Tibial nerve (tissue), 4 donors: ENCODE measurements at places on chromosomes 13 and 19. TPM values are rescaled to one million over a fixed set of nuclear protein-coding genes. Genes with fewer than 3 reads are reported as not detected.
A peak's percentile ranks its signal among the peaks of the same experiment; 100 is the strongest.

GRCh38 chr19:10222201-10222890 lies 8.8 kb downstream of the S1PR2 start:
- H3K4me1 ChIP-seq = no peaks in the 10 kb centered on the region
- H3K27me3 ChIP-seq = no peaks in the 10 kb centered on the region
- H3K36me3 ChIP-seq = peaks cover 45% of the 10 kb centered on the region

GRCh38 chr19:5832527-5833216 lies 6.8 kb downstream of the FUT6 start:
- peaks cover 19% of the 10 kb centered on the region for H3K4me1 ChIP-seq
- no peak overlapping the region for H3K27ac ChIP-seq
- H3K36me3 ChIP-seq = no peaks in the 10 kb centered on the region
- DNase-seq = no peak

DNA sequence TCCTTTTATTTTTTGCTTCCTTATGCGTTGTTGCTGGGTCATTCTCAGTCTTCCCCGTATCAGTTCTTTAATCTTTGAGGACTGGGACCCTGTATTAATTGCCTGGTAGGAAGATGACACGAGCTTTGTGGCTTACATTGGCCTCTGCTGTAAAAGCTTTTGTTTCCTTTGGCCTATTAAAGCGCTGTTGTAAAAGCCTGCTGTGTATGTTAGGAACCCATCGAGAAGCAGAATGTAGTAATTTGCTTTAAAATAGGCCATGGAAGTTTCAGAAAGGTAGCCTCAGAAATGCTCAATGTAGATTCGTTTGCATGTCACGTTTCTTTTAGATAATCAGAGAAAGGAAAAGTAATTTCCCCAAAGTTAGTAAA lies 257.5 kb upstream of the STARD13 start:
- peaks cover 47% of the 10 kb centered on the region for H3K4me1 ChIP-seq
- DNase-seq = no peak
- no peaks in the 10 kb centered on the region for H3K27me3 ChIP-seq
- peak overlapping the region; percentile 95 for H3K27ac ChIP-seq
- no peaks in the 10 kb centered on the region for H3K36me3 ChIP-seq

GRCh38 chr13:77660841-77661250 lies 36.6 kb upstream of the SLAIN1 start:
- H3K36me3 ChIP-seq = no peaks in the 10 kb centered on the region
- no peak for DNase-seq
- H3K4me3 ChIP-seq = no peak overlapping the region
- no peaks in the 10 kb centered on the region for H3K27me3 ChIP-seq

TNFSF13B gene
- 0.44 TPM for total RNA-seq

GRCh38 chr19:28238270-28238820 lies 974.6 kb downstream of the UQCRFS1 start:
- no peaks in the 10 kb centered on the region for H3K36me3 ChIP-seq
- no peak overlapping the region for H3K4me3 ChIP-seq
- H3K27ac ChIP-seq = no peak overlapping the region
- H3K4me1 ChIP-seq = no peaks in the 10 kb centered on the region

NPHS1 gene
- not detected for total RNA-seq

DNA sequence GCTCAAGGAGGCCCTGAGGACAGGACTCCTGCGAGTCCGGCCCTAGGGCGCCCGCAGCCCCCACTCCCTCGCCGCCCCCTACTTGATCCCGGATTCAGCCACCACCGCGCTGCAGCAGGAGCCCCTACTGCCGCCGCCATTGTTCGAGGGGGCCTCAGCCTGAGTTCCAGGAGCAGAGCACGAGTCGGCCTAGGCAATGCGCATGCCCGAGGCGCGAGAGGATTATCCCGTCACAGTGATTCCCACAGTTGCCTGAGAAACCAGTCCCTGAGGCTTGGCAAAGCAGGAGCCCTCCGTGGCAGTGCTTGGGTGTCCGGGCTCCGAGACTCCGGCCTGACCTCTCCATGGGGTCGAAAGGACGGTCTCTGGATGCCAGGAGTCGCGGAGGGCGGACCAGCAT lies 68.4 kb upstream of the ZNF420 start:
- no peak overlapping the region for H3K4me3 ChIP-seq
- H3K4me1 ChIP-seq = no peaks in the 10 kb centered on the region
- no peak overlapping the region for H3K27ac ChIP-seq
- DNase-seq = no peak
- H3K27me3 ChIP-seq = no peaks in the 10 kb centered on the region
- H3K36me3 ChIP-seq = no peaks in the 10 kb centered on the region

DNA sequence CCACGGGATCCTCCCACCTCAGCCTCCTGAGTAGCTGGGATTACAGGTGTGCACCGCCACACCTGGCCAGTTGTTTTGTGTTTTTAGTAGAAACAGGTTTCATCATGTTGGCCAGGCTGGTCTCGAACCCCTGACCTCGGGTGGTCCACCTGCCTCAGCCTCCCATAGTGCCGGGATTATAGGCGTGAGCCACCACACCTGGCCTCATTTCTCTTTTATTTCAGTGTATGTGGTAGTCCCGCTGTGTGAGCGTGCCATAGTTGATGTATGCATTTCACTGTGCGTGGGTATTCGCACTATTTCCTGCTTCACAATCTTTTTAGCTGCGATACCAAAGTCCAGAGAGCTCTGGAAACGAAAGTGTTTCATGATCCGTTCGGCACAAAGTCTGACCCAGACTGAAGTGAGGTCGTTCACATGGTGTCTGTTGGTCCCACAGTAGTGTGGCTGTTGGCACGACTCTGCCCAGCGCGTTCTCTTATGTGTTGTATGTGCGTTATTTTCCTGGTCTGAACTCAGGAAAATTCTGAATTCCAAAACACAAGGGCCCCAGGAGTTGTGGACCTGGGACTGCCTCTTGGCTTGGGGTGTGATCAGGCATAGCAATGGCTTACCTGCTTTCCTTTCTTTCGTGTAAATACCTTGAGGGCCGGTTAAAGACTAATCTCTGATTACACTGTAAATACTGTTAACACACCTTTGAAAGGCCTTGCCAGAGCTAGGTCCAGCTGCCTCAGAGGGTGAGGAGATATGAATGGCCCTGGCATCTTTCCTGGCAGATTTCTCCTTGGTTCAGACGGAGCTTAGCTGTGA lies 8.6 kb downstream of the EPN1 start:
- peaks cover 31% of the 10 kb centered on the region for H3K36me3 ChIP-seq
- DNase-seq = no peak

TEX26 gene
- not detected for total RNA-seq

GRCh38 chr13:99264051-99264450 lies 5.9 kb upstream of the GPR18 start:
- H3K4me3 ChIP-seq = no peak overlapping the region
- H3K27me3 ChIP-seq = no peaks in the 10 kb centered on the region
- no peak overlapping the region for H3K27ac ChIP-seq
- no peaks in the 10 kb centered on the region for H3K4me1 ChIP-seq
- H3K36me3 ChIP-seq = no peaks in the 10 kb centered on the region

DNA sequence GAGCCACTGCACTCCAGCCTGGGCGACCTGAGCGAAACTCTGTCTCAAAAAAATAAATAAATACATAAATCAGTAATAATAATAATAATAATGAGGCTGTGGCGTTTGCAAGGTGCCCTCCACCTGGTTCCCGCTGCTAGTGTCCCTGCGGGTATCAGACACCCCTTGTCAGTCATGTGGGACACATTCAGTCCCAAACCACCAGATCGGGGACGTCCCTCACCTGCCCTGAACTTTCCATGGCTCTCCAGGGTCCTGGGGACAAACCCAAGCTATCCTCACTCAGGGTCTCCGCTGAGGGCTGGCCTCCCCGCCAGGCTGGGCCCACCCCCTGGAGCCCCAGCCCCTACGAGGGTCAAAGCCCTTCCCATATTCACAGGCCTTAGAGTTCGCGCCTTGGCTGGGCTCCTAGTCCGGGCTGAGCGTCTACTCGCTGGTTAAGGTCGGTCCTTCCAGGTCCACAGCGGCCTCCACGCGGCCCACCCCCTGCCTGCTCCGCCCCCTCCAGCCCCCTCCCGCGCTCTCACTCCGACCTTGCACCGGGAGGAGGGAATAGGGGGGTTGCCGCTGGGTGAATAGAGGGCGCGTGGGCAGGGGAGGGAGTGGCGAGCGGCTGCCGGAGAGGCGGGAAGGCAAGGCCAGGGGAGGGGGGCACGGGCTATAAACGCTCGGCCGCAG lies 349 bp upstream of the KISS1R start:
- H3K4me3 ChIP-seq = peak overlapping the region; percentile 26
- H3K4me1 ChIP-seq = peaks cover 36% of the 10 kb centered on the region
- H3K27me3 ChIP-seq = peaks cover 3% of the 10 kb centered on the region

DNA sequence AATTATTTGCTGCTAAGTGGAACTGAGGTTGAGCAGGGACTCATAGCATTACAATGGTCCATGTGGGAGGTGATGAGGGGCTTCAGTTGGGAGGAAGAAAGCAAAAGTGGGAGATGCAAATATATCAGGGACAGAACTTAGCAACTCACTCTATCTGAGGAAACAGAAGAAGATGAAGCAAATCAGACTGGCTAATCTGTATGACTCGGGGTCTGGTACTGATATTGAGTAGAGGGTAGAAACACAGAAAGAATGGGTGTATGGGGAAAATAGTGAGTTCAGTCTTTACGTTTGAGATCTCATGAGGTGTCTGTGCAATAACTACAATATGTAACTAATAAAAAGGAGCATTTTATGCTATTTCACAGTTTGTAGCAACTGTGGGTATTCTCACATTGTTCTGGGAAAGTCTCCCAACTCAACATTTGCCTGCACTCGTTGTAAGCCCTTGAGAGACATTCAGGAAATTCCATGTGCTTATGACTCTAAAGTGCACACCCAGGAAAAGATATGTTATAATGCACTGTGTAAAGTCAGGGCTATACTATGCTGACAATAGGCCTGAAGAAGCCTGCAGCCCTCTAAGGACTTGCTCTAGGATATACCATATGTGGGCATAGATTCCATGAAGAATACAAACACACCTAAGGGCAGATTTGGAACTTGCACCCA lies 183.5 kb downstream of the SPRY2 start:
- H3K4me1 ChIP-seq = no peaks in the 10 kb centered on the region
- H3K27me3 ChIP-seq = no peaks in the 10 kb centered on the region
- no peak overlapping the region for H3K27ac ChIP-seq
- DNase-seq = no peak

CPAMD8 gene
- total RNA-seq = 9.8 TPM

DNA sequence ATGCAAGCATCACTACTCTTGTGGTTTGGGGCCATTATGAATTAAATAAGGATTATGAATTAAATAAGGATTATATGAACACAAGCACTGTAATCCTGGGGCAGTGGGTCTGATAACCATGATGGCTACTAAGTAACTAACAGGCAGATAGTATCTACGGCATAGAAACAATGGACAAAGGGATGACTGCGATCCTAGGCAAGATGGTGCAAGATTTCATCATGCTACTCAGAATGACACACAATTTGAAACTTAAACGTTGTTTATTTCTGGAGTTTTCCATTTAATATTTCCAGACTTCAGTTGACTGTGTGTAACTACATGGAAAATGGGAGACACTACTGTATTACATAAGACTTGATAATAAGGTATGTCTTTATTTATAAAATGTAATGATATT lies 15.1 kb downstream of the KCNRG start:
- DNase-seq = no peak
- H3K36me3 ChIP-seq = no peaks in the 10 kb centered on the region
- no peak overlapping the region for H3K27ac ChIP-seq
- no peaks in the 10 kb centered on the region for H3K4me1 ChIP-seq
- H3K27me3 ChIP-seq = no peaks in the 10 kb centered on the region

GRCh38 chr19:16338470-16339360 lies 14.1 kb downstream of the KLF2 start:
- no peaks in the 10 kb centered on the region for H3K36me3 ChIP-seq
- H3K27me3 ChIP-seq = no peaks in the 10 kb centered on the region
- no peak for DNase-seq

- no peaks in the 10 kb centered on the region for H3K27me3 ChIP-seq
- no peak for DNase-seq
- H3K4me1 ChIP-seq = no peaks in the 10 kb centered on the region
- no peak overlapping the region for H3K27ac ChIP-seq
Measured at GRCh38 chr13:54029720-54030119, 1001.1 kb downstream of the OLFM4 start.

GRCh38 chr19:39423258-39424086 lies 11.0 kb downstream of the PLEKHG2 start:
- H3K27ac ChIP-seq = peak overlapping the region; percentile 36
- peaks cover 67% of the 10 kb centered on the region for H3K36me3 ChIP-seq
- no peaks in the 10 kb centered on the region for H3K27me3 ChIP-seq
- DNase-seq = no peak

DNA sequence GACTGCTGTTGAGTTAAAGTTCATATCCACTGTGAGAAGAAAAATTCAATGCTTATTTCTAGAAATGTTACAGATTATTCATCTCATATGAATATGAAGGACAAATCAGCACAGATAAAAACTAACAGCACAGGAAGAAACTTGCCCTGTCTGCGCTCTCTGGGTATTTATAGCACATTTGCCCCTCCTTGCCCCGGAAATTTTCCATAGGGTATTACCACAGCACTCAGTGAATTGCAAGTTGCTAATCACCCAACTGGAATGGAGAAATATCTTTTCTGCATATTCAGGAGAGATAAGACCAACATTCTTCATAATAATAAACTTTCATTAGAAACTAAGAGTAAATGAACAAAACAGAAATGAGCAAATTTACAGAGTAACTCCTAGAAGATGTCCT lies 318.0 kb upstream of the KLF12 start:
- no peak overlapping the region for H3K4me3 ChIP-seq
- DNase-seq = no peak
- no peaks in the 10 kb centered on the region for H3K36me3 ChIP-seq
- H3K27me3 ChIP-seq = no peaks in the 10 kb centered on the region
- H3K4me1 ChIP-seq = no peaks in the 10 kb centered on the region
- no peak overlapping the region for H3K27ac ChIP-seq

- H3K4me3 ChIP-seq = no peak overlapping the region
- no peak for DNase-seq
- peaks cover 2% of the 10 kb centered on the region for H3K27me3 ChIP-seq
- peaks cover 10% of the 10 kb centered on the region for H3K4me1 ChIP-seq
Measured at GRCh38 chr19:13277104-13277809, 127.0 kb downstream of the IER2 start.

- no peaks in the 10 kb centered on the region for H3K27me3 ChIP-seq
- no peak overlapping the region for H3K4me3 ChIP-seq
- no peak for DNase-seq
- H3K4me1 ChIP-seq = no peaks in the 10 kb centered on the region
Measured at GRCh38 chr13:99693852-99694611, 192.8 kb downstream of the TM9SF2 start.

- peaks cover 6% of the 10 kb centered on the region for H3K4me1 ChIP-seq
- H3K27me3 ChIP-seq = peaks cover 19% of the 10 kb centered on the region
- DNase-seq = no peak
- no peaks in the 10 kb centered on the region for H3K36me3 ChIP-seq
Measured at GRCh38 chr13:24741016-24741662, 22.8 kb upstream of the RNF17 start.
